Purkinje cell (primary cell): ENCODE measurements at places on chromosomes 2 and 18. TPM values are rescaled to one million over a fixed set of nuclear protein-coding genes. Genes with fewer than 3 reads are reported as not detected.

GCC2 gene
- 59.8 and 106 TPM in 2 replicates for polyA plus RNA-seq

UGT1A9 gene
- not detected in 2 replicates for polyA plus RNA-seq

CRYGC gene
- not detected in 2 replicates for polyA plus RNA-seq

ADD2 gene
- 0.46 and 5.4 TPM in 2 replicates for polyA plus RNA-seq

VRK2 gene
- polyA plus RNA-seq: 0.70 and 0.81 TPM in 2 replicates

STPG4 gene
- polyA plus RNA-seq: 0.56 TPM in 1 of 2 replicates, not detected in the other

CDK15 gene
- polyA plus RNA-seq: not detected in 2 replicates

MALL gene
- not detected in 2 replicates for polyA plus RNA-seq

ATOH8 gene
- not detected in 2 replicates for polyA plus RNA-seq

LAMA3 gene
- not detected in 2 replicates for polyA plus RNA-seq

ASB18 gene
- 0.62 TPM in 1 of 2 replicates, not detected in the other for polyA plus RNA-seq

TNFRSF11A gene
- polyA plus RNA-seq: 2.3 and 3.4 TPM in 2 replicates

TUBA3E gene
- 0.20 TPM in 1 of 2 replicates, not detected in the other for polyA plus RNA-seq

HMSD gene
- polyA plus RNA-seq: 7.1 TPM in 1 of 2 replicates, not detected in the other

EVX2 gene
- polyA plus RNA-seq: not detected in 2 replicates

MDH1B gene
- 11.8 TPM in 2 replicates for polyA plus RNA-seq

MC5R gene
- not detected in 2 replicates for polyA plus RNA-seq

TMEM198 gene
- 0.97 and 0.99 TPM in 2 replicates for polyA plus RNA-seq

CXCR1 gene
- polyA plus RNA-seq: not detected in 2 replicates

TLX2 gene
- polyA plus RNA-seq: not detected in 2 replicates

DLX2 gene
- not detected in 2 replicates for polyA plus RNA-seq

MYO3B gene
- not detected in 2 replicates for polyA plus RNA-seq

PLEKHB2 gene
- 101 and 114 TPM in 2 replicates for polyA plus RNA-seq

RFX8 gene
- 2.7 and 3.3 TPM in 2 replicates for polyA plus RNA-seq
